ENCODE measurements at places on chromosomes 16 and 17.
A peak's percentile ranks its signal among the peaks of the same experiment; 100 is the strongest.

DNA sequence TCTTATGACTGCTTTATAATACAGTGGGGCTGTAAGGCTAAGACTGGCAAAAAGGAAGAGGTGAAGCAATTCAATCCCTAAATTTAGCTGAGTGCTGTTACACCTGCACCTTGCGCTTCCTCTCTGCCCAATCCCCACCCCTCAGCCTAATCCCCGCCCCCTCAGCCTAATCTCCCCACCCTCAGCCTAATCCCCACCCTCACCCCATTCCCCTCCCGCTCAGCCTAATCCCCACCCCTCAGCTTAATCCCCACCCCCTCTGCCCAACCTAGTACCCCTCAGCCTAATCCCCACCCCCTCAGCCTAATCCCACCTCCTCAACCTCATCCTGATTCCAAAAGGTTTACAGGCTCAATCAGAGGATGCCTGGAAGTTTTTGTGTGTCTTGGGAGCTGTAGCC, 155.5 kb downstream of the PMP22 start:
- no peak for DNase-seq

GRCh38 chr17:49252148-49252695, 21.6 kb upstream of the PHOSPHO1 start:
- no peak for DNase-seq

DNA sequence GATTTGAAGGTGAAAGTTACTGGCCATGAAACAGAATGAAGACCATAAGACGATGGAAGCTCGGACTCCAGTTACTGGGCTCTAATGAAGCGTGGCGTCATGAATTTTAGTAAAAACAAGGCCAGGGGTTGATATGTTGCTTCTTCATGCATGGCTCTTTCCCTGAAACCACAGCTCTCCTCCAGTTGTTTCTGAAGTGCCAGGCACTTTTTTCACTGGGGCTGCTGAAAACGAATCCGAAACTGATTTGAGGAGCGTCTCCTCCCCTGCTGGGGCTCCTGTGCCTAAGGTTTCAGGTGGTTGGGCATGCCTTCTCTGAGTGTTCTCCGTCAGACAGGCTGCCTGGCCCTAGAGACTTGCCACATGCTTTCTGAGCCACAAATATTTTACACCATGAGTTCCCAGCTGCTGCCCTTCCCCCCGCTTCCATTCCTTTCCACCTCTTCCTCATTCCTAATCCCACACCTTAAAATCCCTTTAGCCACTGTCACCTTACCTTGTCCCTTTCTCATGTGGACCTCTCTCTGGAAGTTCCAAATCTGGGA, 3.7 kb upstream of the MYL4 start:
- DNase-seq = peak; percentile 32

- DNase-seq = no peak
These were observed 3.3 kb downstream of the MT1H start for GRCh38 chr16:56672761-56673536.

DNA sequence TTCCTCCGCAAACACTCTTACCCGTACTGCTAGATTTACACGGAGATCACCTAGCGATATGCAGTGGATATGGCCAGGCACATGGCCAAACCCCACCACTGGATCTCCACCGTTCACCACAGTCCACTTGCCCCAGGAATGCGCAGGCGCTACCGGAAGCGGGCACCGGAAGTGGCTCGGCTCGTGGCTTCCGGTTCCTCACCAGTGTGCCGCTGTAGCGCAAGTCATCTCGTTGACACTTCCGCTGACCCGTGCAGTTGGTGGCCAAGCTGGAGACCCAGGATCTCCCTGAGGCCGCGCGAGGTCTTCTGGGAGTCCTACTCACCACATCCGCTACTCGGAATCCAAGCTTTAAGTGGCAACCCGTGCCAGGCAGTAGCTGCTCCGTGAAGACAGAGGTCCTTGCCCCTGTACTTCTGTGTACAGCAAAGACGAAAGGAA, 11.5 kb downstream of the ZNF597 start:
- peak; percentile 24 for DNase-seq

- DNase-seq = no peak
These were observed 22.7 kb downstream of the WNT9B start for GRCh38 chr17:46873941-46874645.

- DNase-seq = no peak
These were observed 1.7 kb downstream of the ATP2C2 start for GRCh38 chr16:84369938-84370627.

DNA sequence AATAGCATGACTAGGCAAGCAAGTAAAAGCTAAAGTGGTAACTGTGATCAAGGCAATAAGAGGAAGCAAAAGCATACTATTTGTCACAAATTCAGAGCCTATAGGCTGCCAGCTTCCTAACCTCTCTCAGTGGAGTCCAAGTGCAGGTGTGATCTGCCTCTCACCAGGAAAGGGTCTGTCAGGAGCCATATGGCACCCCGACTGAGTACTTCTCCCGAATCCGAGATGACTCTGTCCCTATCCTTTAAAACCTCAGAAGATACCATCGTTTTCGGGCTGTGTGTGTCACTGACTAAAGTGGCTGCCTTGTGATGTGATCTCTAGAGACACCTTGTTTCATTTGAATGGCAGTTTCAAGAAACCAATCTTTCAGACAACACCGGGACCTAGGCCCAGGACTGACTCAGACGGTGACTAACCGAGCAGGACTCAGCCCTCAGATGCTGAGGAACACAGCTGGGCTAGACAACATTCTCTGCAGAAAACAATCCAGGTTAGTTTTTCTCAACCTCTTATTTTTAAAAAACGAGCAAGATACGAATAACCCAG, 63.6 kb downstream of the SMG6 start:
- no peak for DNase-seq

- DNase-seq = no peak
These were observed 263.0 kb downstream of the FTO start for GRCh38 chr16:53966821-53967571.

DNA sequence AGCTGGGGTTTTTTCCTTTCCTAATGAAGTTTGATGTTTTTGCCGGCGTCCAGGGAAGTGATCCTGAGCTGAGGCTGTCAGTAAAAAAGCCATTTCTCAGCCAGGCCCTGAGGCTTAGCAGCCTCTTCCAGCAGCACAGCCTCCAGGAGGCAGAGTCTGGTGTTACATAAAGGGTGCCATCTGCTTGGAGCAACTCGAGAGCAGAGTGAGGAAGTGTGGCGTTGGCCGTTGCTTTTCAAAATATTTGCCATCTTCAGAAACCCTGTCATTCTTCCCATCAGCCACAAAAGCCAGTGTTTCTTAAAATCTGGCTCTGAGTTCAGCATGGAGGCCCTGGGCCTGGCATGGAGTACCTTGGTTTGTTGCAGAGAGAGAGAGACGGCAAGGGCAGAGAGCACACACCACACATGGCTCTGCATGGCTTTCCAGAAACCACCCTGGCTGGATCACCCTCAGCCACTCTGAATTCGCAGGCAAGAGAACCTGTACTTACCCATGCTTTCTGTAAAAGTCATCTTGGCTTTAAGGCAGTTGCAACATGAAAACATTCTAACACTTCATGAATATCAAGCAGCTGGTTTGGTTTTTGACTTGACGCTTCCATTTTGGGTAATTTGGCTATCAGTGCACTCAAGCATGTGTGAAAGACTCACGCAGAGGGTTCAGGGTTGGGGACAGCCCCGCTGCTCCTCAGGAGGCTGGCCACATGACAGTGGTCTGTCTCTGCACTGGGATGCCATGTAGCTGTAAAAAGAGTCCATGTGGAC, 21.0 kb downstream of the PMM2 start:
- DNase-seq = no peak

DNA sequence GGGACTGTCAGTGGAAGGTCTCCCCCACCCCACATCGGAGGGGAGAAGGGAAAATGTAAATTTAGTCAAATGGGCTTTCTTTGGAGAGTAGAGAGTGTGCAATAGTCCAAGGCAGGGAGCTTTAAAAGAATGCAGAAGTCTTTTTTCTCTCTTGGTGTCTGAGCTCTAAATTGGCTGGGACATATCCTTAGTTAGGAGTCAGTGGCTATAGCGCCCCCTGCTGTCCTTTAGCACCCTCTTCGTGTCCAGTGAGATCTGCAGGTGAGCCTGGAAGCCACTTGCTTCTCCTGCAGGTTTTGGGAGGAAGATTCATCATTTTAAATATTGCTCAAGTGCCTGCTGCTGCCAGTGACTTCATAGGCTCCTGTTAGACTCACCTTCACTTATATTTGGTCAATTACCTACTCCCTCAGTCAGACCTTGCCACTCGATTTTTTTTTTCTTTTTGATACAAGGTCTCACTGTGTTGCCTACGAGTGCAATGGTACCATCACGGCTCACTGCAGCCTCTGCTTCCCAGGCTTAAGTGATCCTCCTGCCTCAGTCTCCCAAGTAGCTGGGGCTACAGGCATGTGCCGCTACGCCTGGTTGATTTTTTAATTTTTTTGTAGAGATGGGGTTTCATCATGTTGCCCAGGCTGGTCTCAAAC, 174.8 kb downstream of the PRKCB start:
- DNase-seq = peak; percentile 63

- DNase-seq = no peak
These were observed 32.5 kb downstream of the PHKB start for GRCh38 chr16:47493381-47494337.

DNA sequence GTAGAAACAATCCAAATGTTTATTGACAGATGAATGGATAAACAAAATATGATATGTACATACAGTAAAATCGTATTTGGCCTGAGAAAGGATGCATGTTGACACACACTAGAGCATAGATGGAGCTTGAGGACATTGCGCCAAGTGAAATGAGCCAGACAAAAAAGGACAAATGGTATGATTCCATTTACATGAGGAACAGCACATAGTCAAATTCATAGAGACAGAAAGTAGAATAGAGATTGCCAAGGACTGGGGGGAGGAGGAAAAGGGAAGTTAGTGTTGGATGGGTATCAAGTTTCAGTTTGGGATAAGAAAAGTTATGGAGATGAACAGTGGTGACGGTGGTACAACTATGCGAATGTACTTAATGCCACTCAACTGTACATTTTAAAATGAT, 47.9 kb downstream of the COPRS start:
- no peak for DNase-seq

- no peak for DNase-seq
These were observed at the start of gene ST6GALNAC2 for GRCh38 chr17:76585649-76586593. Gene ST6GALNAC2, minus strand, starts transcription at chr17:76585860. Its CDS starts 52 bp downstream, at chr17:76585808.

DNA sequence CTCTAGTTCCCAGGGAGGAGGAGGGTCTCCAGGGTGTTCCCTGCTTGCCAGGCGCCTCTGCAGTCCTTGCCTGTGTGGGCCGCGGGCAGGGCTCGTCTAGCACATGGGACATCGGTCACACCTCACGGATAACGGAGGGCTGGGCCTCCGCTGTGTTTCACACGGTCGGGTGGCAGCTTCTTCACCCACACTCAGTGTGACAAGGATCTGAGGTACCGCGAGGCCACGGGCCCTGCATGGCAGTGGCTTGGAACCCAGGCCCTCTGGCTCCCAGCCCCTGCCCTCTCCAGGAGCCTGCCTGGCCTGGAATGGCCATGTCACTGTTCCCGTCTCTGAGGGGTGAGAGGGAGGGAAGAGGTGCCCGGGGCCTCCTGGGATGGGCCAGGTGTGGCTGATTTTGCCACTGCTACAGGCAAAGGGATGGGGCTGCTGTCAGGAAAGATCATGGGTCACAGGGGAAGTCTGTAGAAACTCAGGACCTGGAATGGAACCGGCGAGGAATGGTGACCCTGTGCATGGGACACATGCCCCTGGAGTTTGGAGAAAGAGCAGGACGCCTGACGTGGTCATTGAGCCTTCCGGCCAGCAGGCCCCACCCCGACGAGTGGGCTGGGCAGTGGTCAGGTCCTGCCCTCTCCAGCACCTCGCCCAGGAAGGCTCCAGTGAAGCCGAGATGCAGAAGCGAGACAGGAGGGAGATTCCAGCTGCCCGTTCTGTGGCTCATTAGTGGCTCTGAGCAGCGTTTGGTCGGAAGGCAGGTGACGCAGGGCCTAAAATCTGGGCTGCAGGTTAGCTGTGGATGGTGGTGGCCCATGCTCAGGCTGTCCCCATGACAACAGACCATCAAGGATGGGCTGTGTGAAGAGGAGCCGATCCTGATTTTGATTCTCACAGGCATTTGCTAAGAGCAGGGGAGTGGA, 76.5 kb upstream of the GSE1 start:
- DNase-seq = no peak

DNA sequence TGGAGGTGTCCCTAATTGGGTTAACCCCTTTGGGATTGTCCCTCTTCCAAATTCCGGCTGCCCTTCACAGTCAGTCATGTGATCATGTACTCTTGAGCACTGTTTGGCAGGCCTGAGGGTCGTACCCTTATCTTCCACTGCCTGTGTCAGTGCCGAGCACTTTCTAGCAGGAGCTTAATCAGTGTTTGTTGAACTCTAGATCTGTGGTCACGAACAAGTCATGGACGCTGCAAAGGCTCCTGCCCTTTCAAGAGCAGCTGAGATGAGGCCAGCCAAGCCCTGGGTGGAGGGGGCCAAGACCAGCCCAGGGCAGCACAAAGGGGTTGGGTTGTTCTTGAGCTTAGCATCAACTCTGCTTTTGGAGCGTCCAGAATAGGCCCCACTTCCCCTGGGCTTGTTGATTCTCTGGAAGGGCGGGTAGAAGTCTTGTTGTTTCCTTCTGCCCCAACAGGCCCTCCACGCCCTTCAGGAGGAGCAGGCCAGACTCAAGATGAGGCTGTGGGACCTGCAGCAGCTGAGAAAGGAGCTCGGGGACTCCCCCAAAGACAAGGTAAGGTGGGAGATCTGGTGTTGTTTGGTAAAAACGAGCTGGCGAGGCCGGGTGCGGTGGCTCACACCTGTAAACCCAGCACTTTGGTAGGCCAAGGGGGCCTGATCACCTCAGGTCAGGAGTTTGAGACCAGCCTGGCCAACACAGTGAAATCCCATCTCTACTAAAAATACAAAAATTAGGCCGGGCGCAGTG, 5.3 kb downstream of the IFI35 start:
- DNase-seq = no peak

- no peak for DNase-seq
These were observed 5.5 kb upstream of the CACNG5 start for GRCh38 chr17:66829386-66829864.

DNA sequence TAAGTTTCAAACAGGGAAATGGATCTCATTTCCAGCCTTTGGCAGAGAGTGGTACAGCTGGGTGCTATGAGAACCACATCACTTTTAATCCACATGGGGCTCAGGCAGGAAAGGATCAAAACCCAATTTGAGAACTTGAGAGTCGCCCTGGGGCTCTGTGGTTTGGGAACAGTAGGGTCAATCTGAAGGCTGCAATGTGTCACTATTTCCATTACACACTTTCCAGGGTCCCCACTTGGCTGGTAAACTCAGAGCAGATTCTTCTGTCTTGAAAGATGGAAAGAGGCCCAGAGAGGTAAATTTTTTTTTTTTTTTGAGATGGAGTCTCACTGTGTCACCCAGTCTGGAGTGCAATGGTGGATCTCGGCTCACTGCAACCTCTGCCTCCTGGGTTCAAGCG, 6.7 kb upstream of the HIGD1B start:
- no peak for DNase-seq
